ENCODE measurements at places on chromosomes 4 and X.
A peak's percentile ranks its signal among the peaks of the same experiment; 100 is the strongest.

GRCh38 chr4:3233391-3234071, 15.4 kb upstream of the MSANTD1 start:
- no peaks in the 10 kb centered on the region for H3K4me1 ChIP-seq
- peaks cover 22% of the 10 kb centered on the region for H3K36me3 ChIP-seq
- no peaks in the 10 kb centered on the region for H3K27me3 ChIP-seq
- no peak overlapping the region for H3K27ac ChIP-seq

GRCh38 chrX:85964744-85965143, 82.6 kb downstream of the CHM start:
- DNase-seq: no peak
- H3K4me1 ChIP-seq: no peaks in the 10 kb centered on the region
- H3K27me3 ChIP-seq: no peaks in the 10 kb centered on the region
- H3K27ac ChIP-seq: no peak overlapping the region
- peaks cover 17% of the 10 kb centered on the region for H3K36me3 ChIP-seq
- H3K4me3 ChIP-seq: no peak overlapping the region

GRCh38 chr4:113499696-113500095, 261.8 kb downstream of the CAMK2D start:
- no peaks in the 10 kb centered on the region for H3K27me3 ChIP-seq
- peaks cover 7% of the 10 kb centered on the region for H3K4me1 ChIP-seq
- no peak overlapping the region for H3K4me3 ChIP-seq
- DNase-seq: no peak

DNA sequence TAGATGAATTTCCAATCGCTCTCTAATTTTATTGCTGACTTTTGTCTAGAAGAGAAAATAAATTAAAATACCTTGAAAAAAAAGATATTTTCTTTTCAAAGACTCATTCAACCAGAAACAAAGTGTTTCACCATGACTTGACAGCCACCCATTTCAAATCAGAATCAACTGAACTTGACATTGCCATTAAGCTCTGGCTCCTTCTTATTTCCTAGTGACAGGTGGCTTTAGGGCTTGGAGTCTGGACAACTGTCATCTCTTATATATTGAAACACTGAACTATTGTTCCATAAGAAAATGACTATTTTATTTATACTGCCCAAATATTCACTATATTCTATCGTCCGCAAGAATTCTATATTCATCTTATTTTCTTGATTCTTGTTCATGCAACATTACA, 229.2 kb downstream of the SLC39A8 start:
- H3K36me3 ChIP-seq: no peaks in the 10 kb centered on the region
- H3K4me1 ChIP-seq: no peaks in the 10 kb centered on the region
- no peaks in the 10 kb centered on the region for H3K27me3 ChIP-seq
- H3K4me3 ChIP-seq: no peak overlapping the region

DNA sequence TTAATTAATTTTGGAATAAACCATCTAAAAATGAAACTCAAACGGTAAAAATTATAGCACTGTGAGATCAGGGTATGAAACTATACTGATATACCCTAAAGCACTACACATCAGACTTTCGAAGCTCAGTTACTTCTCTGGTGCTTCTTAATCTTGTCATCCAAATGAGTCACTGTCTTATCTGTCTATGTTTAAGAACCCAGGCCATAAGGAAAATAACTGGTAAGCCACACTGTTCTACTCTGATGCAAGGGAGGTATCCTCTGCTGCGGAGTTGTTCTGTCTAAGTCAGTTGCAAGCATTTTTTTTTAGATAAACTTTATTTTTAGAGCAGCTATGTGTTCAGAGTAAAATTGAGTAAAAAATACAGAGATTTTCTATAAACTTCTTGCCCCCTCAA, 830.8 kb upstream of the POU3F4 start:
- H3K27ac ChIP-seq: no peak overlapping the region
- DNase-seq: no peak
- no peaks in the 10 kb centered on the region for H3K27me3 ChIP-seq
- H3K36me3 ChIP-seq: no peaks in the 10 kb centered on the region

- H3K4me3 ChIP-seq: no peak overlapping the region
- H3K27me3 ChIP-seq: no peaks in the 10 kb centered on the region
- H3K4me1 ChIP-seq: peaks cover 17% of the 10 kb centered on the region
- no peak overlapping the region for H3K27ac ChIP-seq
- DNase-seq: no peak
- H3K36me3 ChIP-seq: no peaks in the 10 kb centered on the region
These were observed 100.9 kb upstream of the TBC1D9 start for GRCh38 chr4:140857111-140857510.

- H3K4me1 ChIP-seq: peaks cover 15% of the 10 kb centered on the region
- no peak overlapping the region for H3K27ac ChIP-seq
- H3K4me3 ChIP-seq: no peak overlapping the region
- DNase-seq: no peak
- peaks cover 21% of the 10 kb centered on the region for H3K36me3 ChIP-seq
These were observed 4.9 kb downstream of the LYAR start for GRCh38 chr4:4284827-4285618.

DNA sequence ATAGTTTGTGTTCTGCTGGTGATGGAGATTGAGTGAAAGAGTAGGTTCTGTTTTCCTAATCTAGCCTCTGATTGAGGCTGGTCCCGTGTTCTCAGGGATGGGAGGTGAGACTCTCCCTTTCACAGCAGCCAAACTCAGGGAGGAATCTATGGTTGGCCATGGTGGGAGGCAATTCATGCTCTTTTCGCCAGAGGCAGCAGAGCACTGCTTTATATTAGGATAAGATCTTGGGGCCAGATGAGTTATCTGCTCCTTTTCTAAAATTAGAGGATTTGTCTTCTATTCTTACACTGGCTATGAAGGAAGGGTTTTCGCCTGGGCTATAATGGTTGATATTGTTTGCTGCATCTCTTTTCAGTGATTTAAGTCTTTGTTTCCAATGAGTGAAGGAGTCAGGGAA, 63.9 kb upstream of the NLGN4X start:
- no peak overlapping the region for H3K4me3 ChIP-seq
- peaks cover 22% of the 10 kb centered on the region for H3K4me1 ChIP-seq
- no peak overlapping the region for H3K27ac ChIP-seq
- peaks cover 8% of the 10 kb centered on the region for H3K27me3 ChIP-seq
- H3K36me3 ChIP-seq: no peaks in the 10 kb centered on the region
- no peak for DNase-seq

DNA sequence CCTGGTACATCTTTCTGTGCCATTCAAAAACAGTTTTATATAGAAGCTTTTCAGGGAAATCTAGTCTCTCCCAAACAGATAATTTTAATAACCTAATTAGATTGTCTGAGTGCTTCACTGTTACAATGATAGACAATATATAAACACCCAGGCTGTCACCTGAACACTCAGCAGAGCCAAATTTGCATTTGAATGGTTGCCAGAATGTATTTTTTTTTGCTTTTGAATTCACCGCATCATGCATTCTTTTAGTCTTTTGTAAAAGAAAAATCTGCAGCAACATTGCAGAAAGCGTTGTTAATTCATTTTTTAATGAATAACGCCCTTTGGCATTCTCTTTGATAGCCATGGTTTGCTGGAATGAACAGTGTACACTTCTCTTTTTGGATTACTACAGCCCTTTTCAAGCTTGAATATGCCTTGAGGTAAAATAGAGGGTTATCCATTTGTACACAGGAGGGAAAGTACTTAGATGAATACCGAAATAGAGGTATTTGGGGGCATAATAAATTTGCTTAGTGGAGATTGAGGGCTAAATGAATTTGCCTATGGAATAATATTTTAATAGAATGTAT, 175.0 kb upstream of the EPHA5 start:
- no peaks in the 10 kb centered on the region for H3K4me1 ChIP-seq
- no peak overlapping the region for H3K27ac ChIP-seq
- no peak for DNase-seq
- H3K27me3 ChIP-seq: no peaks in the 10 kb centered on the region
- H3K4me3 ChIP-seq: no peak overlapping the region

GRCh38 chr4:12583275-12583674, 900.9 kb downstream of the RAB28 start:
- H3K4me1 ChIP-seq: no peaks in the 10 kb centered on the region
- no peak overlapping the region for H3K4me3 ChIP-seq
- no peaks in the 10 kb centered on the region for H3K36me3 ChIP-seq
- DNase-seq: no peak

- H3K36me3 ChIP-seq: no peaks in the 10 kb centered on the region
- no peak overlapping the region for H3K27ac ChIP-seq
- no peak for DNase-seq
- no peaks in the 10 kb centered on the region for H3K4me1 ChIP-seq
These were observed 247.9 kb upstream of the POF1B start for GRCh38 chrX:85627363-85627762.

DNA sequence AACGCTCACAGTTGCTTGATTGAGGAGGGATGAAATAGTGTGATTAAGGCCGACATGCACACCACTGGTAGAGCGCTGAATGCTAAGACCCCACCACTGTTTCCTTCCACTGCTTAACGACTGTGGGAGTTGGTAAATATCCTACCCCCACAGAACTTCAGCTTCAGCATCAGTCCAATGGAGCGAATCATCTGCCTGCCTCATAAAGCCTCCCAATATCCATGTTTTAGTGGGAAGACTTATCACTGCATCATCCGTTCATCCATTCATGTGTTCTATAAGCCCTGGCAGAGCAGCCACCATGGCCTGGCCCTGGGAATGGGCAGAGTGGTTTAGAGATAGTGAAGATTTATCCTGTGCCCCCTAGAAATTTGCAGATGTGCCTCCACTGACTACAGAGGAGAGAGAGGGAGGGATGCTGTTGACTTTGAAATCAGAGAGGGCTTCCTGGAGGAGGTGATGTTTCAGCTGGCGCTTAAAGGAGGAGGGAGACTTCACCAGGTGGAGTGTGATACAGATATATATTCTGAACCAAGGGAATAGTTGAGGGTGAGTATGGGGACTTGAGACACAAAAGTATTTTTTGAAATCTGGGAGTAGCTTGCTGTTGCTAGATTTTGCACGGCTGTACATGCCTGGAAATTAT, 71.9 kb upstream of the STX18 start:
- peaks cover 28% of the 10 kb centered on the region for H3K4me1 ChIP-seq
- no peak for DNase-seq
- H3K27me3 ChIP-seq: no peaks in the 10 kb centered on the region
- peaks cover 10% of the 10 kb centered on the region for H3K36me3 ChIP-seq
- no peak overlapping the region for H3K4me3 ChIP-seq

DNA sequence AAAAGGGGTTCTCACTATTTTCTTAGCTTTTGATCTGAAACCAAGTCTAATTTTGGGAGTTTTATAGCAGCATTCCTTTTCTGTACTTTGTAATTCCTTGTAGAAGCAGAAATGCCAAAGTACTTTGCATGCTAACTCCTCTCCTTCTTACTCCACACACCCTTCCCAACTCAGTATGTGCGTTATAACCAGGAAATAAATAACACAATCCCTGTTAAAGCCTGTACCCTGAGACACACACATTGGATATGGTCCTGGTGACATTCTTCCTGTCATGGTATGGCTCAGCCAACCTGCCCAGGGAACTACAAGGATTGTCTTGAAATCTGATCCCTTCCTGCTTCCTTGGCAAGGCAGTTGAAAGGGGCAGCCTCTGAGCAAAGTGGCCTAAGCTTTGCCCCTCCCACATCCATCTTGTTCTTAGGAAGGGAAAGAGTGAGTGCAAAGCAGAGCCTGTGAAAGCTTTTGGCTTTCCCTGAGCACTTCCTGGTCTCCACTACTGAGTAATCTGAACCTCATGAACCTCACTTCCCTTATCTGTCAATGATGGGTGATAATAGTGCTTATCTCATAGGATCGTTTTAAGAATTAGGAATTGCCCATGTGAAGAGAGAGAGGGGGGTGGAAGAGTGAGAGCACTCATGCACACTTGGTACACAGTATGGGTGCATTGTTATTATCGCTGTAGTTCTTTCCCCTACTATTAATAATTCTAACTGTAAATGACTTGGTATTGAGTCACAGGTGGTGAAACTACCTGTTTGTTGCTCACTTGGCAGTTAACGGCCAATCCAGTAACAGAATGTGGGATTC, 109.3 kb downstream of the AFF2 start:
- H3K4me3 ChIP-seq: no peak overlapping the region
- H3K36me3 ChIP-seq: no peaks in the 10 kb centered on the region
- DNase-seq: no peak
- no peaks in the 10 kb centered on the region for H3K27me3 ChIP-seq
- H3K4me1 ChIP-seq: no peaks in the 10 kb centered on the region

DNA sequence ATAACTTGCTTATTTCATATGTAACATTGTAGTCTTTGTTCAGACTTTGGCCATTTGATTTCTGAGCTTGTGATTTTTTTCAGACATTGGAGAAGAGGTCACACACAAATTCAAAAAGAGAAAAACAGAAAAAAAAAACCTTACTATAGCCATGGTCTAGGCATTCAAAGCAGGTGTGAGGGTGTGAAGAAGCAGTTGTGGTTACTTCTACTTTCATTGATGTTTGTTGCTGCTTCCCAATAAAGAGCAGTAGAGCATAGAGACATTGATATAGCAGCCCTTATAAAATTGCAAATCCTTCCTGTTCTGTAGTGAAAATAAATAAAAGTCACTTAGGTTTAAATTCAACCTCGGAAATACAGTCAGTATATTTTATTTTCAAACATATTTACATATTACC, 671.6 kb downstream of the GRXCR1 start:
- no peaks in the 10 kb centered on the region for H3K4me1 ChIP-seq
- no peaks in the 10 kb centered on the region for H3K27me3 ChIP-seq
- no peaks in the 10 kb centered on the region for H3K36me3 ChIP-seq
- no peak overlapping the region for H3K27ac ChIP-seq

DNA sequence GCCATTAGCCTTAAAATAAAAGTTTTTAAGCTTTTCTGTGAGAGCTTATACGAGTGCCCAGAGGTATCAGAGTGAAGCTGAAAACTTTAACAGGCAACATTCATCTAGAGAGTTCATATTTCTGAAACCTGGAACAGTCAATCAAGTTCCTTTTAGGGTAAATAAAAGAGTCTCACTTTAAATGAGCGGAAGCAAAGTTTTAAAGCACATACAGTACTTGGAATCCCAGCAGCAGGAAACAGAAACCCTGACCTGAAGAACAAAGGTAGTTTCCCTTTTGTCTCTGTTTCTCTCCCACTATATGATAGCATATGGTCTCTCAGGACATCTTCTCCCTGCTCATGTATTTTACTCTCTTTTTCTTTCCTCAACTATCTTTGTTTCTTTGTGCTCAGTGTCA, 153.0 kb downstream of the ASB9 start:
- H3K36me3 ChIP-seq: no peaks in the 10 kb centered on the region
- no peak for DNase-seq
- H3K4me3 ChIP-seq: no peak overlapping the region

GRCh38 chrX:2766906-2767305, 15.1 kb downstream of the XG start:
- H3K27ac ChIP-seq: peak overlapping the region; percentile 97
- H3K27me3 ChIP-seq: no peaks in the 10 kb centered on the region
- no peak for DNase-seq
- H3K4me3 ChIP-seq: no peak overlapping the region
- peaks cover 3% of the 10 kb centered on the region for H3K36me3 ChIP-seq
- peaks cover 20% of the 10 kb centered on the region for H3K4me1 ChIP-seq

- no peaks in the 10 kb centered on the region for H3K36me3 ChIP-seq
- H3K4me1 ChIP-seq: peaks cover 10% of the 10 kb centered on the region
- no peak overlapping the region for H3K4me3 ChIP-seq
- no peak for DNase-seq
- H3K27me3 ChIP-seq: peaks cover 9% of the 10 kb centered on the region
- H3K27ac ChIP-seq: no peak overlapping the region
These were observed 52.7 kb upstream of the BCOR start for GRCh38 chrX:40150503-40150902.
